Esophagus squamous epithelium (tissue), 5 donors: ENCODE measurements at places on chromosomes 7 and 10. TPM values are rescaled to one million over a fixed set of nuclear protein-coding genes. Genes with fewer than 3 reads are reported as not detected.

The MTG1 gene
- total RNA-seq, result 24.8 TPM

The FAM170B gene
- total RNA-seq, result not detected

The ABCB4 gene
- 0.76 TPM for total RNA-seq

The TMEM270 gene
- not detected for total RNA-seq

The NPTX2 gene
- 9.7 TPM for total RNA-seq

The INMT gene
- total RNA-seq, result 0.76 TPM

The ENTPD1 gene
- total RNA-seq, result 7.7 TPM

The CDHR3 gene
- total RNA-seq, result 0.32 TPM

The ANXA8L1 gene
- 351 TPM for total RNA-seq

The FFAR4 gene
- total RNA-seq, result 0.26 TPM

The TIMM23 gene
- total RNA-seq, result 59.1 TPM

The TRIM56 gene
- total RNA-seq, result 12.3 TPM

The NOS3 gene
- total RNA-seq, result 1.8 TPM

The ETV1 gene
- 10.0 TPM for total RNA-seq

The EPHB4 gene
- total RNA-seq, result 55.0 TPM

The ZNF853 gene
- total RNA-seq, result 2.9 TPM

The MRC1 gene
- 0.42 TPM for total RNA-seq

The KMT2E gene
- 37.2 TPM for total RNA-seq

The MRPS33 gene
- total RNA-seq, result 13.6 TPM

The LIPN gene
- 0.19 TPM for total RNA-seq

The ITPRID1 gene
- total RNA-seq, result not detected

The HOXA4 gene
- total RNA-seq, result 2.9 TPM

The OR6V1 gene
- total RNA-seq, result not detected

The IRF5 gene
- total RNA-seq, result 13.4 TPM

The TRPV5 gene
- not detected for total RNA-seq

The AQP1 gene
- total RNA-seq, result 14.9 TPM

The FANK1 gene
- total RNA-seq, result 1.7 TPM

The FEZF1 gene
- not detected for total RNA-seq

The ACSL5 gene
- 5.8 TPM for total RNA-seq
